ENCODE measurements at places on chromosomes 5 and 9.

DNA sequence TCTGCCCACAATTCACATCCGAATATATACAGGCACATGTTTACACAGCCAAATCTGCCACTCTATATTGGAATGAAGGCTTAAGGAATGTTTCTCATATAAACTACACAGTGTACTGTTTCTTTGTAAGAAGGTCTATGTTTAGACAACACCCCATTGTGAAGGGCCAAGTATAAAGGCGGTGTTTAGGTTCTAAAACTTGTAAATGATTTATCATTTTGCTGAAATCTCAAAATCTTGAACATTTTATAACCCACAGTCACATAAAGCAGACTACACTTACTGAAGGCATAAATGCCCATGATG, 94.0 kb downstream of the ZNF608 start:
- no peak for DNase-seq

DNA sequence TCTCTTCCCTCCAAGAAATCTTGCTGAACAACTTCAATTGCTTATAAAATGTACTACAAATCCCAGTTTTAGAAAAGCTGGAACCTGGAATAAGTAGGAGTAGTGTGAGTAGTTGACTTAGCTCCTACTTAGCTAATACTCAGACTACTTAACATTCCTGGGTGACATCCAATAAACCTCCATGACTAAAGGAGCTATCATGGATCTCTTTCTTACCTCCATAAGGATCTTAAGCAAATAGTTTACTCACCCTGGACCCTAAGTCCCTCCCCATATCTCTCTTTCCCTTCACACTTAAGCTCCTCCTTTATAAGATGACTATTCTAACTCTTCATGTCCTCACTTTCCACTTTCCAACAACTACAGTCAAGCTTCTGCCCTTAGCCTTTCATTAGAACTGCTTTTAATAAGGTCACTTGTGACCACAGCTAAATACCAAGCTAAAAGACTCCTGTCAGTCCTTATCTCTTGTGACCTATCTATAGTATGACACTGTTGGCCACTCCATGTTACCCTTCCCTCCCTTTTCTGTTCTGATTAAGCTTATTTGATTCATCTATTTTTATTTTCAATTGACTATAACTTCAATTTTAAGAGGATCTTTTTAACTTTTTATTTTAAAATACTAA, 194.9 kb downstream of the RFX3 start:
- DNase-seq = no peak

DNA sequence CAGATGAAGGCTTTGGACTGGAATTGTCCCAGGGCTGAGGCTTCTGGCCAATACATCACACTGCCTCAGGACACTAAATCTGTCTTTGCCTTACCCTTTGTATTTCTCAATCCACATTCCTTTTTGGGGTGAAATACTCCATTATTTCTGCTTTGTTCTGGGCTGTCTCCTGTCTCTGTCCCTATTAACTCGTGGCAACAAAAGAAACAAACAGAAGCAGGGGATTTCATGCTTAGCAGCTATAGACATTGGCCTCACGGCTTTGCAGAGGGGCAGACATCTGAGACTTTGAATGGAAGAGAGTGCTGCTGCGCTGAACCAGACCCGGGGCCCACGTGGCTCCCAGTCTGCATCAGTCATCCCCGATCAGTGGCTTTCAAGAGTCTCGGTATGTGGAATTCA, 129.7 kb downstream of the ARL15 start:
- DNase-seq = no peak

GRCh38 chr5:179869101-179869500, 10.5 kb upstream of the MRNIP start:
- no peak for DNase-seq

- DNase-seq = no peak
Observed at GRCh38 chr5:101663543-101663942, 632.5 kb downstream of the SLCO4C1 start.

DNA sequence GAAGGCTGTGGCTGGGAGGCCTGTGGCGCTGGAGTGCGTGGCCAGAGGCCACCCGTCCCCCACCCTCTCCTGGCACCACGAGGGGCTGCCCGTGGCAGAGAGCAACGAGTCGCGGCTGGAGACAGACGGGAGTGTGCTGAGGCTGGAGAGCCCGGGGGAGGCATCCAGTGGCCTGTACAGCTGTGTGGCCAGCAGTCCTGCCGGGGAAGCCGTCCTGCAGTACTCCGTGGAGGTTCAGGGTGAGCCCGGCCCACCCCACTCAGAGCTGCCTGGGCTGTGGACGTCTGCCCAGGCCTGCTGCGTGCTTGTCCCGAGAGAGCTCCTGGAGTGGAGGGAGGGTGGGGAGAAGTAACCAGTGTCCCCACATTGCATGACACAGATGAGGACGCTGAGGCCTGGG, 89.2 kb downstream of the HMCN2 start:
- DNase-seq = no peak

DNA sequence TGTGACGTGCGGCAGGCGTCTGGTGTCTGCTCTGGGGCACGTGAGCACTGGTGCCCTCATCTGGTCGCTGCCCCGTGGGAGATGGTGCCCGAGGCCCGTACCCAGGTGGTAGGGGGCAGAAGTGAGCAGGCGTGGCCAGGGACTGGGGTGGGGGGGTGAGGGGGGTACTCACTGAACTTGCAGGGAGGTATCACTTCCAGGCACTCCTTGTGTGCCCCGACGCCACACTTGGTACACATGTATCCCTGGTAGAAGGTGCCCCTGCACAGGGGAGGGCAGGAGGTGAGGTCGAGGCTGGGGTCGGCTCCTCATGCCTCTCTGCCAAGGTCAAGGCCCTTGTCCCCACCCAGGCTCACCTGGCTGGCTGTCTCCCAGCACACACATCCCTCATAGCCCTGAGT, 45.2 kb upstream of the SARDH start:
- DNase-seq = no peak

DNA sequence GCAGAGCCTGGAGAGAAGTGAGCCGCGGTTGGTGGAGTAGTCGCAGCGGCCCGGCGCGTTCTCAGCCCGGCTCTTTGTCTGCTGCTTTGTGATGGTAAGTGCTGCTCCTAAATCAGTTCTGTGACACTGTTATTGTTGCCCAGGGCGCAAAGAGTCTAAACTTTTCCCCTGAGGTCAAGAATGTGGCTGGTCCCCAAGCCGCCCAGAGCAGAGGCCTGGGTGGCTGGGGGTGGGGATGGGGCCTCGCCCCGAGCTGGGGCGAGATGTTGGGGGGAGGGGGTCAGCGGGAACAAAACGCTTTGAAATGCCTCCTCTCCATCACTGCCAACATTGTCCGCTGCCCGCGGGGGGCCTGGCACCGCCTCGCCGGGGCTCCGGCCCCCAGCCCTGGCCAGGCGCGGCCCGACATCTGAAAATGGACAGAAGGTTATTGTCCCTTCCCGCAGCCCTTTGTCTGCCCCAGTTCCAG, 11.7 kb upstream of the CERCAM start:
- no peak for DNase-seq

- DNase-seq = no peak
Observed at GRCh38 chr5:73826301-73827105, 200.5 kb downstream of the ARHGEF28 start.

GRCh38 chr9:35636135-35636876, 14.4 kb downstream of the SIT1 start:
- DNase-seq = no peak

DNA sequence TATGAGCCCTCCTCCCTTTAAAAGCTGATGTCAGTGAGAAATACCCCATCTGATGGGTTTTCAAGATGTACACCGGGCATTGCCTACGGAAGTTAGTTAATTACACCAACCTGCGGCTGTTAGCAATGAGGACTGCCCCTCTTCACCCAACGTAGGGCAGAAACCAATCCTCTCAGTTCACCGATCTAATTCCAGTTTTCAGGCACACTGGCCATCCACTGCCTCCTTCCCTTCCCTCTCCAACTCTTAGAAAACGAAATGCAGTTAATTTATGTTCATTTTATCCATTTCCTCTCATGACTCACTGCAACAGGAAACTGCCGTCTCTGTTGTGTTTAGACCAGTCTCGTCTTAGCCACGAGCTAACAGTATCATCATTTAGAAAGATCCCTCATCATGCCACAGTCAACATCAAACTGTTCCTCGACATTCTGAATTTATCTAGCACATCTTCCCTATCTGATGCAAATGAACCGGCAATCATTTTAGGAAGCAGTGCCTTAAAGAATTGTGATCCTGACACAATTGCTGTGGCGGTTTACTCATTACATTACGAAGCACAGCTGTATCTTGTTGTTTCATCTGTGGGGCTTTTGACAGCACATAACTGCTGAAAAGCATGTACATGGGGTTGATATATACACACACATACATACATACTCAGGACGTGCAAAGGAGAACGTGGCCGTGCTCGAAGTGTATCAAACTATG, 168.6 kb downstream of the EFNA5 start:
- no peak for DNase-seq

DNA sequence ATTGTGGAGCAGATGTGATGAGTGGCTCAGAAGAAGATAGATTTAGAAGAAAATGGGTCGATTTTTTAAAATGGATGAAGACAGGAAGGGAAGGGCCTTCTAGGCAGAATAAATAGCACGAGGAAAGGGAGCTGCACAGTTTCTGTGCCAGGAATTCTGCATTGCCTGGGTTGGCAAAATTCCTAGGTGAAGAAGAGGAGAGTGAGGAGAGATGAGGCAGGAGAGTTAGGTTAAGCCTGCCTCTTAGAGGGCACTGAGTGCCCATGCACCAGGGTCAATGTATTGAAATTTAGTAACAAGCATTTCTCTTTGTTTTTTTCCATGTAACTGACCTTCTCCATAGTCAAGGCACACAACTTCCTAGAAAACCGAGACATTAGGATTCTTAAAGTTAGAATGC, 159.5 kb downstream of the YTHDC2 start:
- no peak for DNase-seq

DNA sequence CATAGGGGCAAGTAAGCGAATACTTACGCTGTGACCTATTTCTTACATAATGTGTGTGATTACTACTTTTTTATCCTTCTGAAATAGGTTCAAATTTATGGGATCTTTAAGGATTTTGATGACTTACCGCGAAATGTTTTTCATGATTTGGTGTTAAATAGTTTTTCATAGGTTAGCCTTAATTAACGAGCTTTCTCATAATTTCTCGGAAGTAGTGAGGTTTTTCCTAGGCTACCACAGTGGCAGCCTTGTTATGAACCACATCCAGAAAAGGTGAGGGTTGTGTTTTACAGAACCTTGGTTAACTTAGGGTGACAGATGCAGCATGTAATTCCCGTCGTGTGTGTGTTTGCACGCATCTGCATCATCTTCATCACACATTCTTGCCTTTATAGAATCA, 1.3 kb downstream of the SH3GL2 start:
- DNase-seq = no peak

- DNase-seq = no peak
Observed at GRCh38 chr9:104279535-104280177, 185.5 kb downstream of the SMC2 start.

DNA sequence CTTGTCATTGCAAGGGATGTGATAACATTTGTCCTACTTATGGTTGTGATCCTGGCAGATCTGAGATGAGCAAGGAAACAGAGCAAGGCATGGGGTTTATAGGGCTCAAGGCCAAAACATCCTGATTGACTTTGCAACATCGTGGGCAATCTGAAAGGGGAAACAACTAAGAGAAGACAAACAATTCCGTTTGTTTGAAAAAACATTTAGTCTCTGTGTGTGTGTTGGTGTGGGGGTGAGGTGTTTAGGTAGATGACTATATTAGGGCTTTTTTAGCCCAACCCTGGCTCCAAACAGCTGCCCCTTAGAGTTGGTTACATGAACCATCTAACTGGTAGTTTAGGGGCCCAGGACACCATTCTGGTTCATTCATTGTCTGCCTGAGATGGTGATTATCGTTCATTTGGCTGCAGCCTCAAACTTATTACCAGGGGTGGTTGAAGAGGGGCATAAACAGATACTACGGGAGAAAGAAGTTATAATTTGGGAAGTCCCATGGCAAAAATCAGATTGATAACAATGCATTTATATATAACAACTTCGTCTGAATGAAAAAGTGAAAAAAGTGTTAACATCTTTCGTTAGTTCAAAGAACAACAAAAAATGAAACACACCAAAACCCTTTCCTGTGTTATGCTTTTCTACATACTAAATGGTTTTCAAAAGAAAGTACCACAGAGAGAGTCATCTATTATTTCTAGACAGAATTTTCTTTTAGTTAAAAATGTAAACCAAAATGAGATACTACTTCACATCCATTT, 5.7 kb downstream of the FYB1 start:
- no peak for DNase-seq

DNA sequence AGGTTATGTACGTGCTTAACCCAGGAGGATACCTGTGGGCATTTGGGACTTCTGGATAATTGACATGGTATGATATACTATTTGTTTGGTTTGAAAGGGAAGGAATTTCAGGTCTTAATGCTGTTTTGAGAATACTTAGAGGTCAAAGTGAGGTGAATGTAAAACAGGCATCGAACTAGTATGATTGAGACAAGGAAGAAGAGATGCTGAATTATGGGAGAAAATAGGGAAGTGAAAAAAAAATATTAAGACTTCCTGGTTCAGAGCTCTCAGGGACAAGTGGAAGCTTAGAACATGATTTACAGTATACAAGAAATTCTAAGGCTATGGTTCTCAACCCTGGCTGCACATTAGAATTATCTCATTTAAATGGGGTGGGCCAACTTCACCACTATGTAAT, 115.3 kb downstream of the CD180 start:
- no peak for DNase-seq

DNA sequence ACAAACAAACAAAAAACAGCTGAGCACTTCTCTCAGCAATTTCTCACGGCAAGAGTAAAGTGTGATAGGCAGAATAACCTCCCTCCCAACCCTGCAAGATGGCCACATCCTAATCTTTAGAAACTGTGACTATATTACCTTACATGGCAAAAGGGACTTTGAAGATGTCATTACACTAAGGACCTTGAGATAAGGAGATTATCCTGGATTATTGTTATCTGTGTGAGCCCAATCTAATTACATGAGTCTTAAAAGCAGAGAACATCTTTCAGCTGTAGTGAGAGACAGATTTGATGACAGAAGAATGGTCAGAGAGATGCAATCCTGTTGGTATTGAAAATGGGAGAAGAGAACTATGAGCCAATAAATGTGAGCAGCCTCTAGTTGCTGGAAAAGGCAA, 347.9 kb downstream of the CDH9 start:
- DNase-seq = no peak

All from CD4-positive, alpha-beta T cell treated with Interleukin-15 for 1 hour (primary cell).